ENCODE measurements at places on chromosomes 7 and 10. TPM values are rescaled to one million over a fixed set of nuclear protein-coding genes. Genes with fewer than 3 reads are reported as not detected.

DNA sequence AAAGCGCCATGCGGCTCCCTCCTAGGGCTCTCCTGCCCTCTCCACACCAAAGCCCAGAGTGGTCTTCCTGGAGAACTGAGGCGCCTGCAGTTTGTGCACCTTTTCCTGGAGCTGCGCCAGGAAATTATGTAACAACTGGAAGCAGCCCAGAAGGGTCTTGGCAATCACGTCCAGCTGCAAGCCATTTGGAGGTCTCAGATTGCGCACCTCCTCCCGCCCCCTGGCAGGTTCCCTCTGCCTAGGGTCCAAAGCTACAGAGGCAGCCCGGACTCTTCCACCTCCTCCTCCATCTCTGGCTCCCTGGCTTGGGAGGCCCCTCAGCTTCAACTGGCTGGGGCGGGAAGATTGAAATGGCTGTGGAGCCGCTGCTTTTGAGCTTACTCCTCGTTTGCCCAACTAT lies 34.0 kb upstream of the SFTPD start:
- no peak for DNase-seq

DNA sequence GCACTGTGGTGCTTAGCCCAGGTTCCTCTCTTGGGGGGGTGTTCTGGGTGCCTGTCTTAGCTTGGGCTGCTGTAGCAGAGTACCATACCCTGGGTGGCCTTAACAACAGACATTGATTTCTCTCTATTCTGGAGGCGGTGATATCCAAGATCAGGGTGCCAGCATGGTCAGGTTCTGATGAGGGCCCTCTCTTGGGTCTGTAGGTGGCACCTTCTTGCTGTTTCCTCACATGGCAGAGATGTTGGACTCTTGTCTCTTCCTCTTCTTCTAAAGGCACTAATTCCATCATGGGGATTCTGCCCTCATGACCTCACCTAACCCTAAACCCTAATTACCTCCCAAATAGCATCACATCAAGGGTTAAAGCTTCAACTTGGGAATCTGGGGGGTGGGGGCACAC lies 19.9 kb upstream of the CRHR2 start:
- DNase-seq: no peak

- DNase-seq: no peak
Observed at GRCh38 chr7:131409129-131409766, 81.6 kb downstream of the MKLN1 start.

DNA sequence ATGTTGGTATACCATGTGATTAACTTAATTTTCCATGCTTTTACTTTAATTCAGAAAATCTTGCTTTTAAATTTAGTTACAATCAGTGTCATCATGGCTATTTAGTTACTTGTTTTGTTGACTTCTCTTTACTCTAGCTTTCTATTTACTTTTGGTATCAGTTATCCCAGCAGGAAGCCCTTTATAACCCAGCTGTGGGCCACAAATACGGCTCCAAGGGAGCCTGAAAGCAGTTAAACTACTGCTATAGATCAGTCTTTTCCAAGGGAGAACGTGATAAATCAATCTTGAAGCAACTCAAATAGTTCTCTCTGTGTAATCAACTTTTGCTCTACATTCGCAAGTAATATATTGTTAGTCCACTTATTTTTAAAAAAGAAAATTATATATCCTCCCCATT lies 287.4 kb downstream of the CACNA2D1 start:
- no peak for DNase-seq

GRCh38 chr7:8684426-8684825 lies 251.0 kb downstream of the NXPH1 start:
- no peak for DNase-seq

COL13A1 gene
- 0.76 TPM for total RNA-seq

DNA sequence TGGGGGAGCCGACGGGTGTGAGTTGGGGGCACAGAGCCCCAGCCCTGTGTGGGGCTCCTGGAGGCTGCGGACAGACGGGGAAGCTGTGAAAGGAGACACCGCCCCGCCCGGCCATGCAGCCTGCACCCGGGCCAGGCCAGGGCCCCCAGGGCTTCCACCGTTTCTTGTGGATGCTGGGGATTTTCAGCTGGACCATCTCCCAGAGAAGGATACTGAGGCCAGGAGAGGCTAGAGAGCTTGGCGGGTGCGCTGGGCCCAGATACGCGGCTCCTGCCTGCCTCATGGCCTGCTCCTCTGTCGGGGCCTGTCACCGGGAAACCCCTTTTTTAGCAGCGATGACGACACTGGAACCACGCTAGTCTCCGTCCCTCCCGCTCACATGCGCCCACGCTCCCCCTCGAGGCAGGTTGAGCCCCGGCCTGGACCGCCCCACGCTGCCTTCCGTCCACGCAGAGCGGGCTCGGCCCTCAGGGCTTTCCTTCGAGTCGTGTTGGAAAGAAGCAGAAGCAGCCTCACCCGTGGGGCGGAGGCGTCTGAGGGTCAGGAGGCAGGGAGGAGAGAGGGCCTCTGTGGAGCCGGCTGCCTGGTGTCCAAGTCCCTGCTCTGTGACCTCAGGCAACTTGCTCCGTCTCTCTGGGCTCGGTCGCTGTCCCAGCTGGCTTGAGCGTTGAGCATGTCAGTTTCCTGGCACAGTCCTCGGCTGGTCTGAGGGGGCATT lies 11.7 kb downstream of the TMEM184A start:
- no peak for DNase-seq

DNA sequence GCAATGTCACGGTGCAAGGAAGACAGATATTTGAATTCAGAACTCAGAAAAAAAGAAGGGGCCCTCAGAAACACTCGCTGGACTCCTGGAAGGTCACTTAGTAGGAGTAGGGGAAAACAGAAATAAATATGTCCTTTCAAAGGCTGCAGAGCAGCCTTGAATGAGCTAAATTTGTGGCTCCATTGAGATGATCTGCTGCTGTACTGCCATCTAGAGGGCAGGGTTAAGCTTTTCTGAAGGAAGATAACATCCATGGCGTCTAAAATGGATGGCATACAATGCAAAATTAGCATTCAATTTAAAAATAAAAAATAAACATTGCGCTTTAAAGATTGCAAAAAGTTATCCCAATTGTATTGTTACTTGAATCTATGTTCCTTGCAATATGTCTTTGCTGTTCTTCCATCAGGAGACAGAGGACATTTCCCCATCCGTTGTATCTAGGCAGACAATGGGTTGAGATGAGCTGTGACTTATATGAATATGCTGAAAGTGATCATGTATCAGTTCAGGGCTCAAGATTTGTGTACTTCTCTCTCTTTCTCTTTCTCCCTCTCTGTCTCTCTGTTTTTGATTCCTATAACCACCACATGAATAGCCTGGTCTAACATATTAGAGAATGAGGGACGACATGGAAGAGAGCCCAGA lies 642.2 kb downstream of the SH2D4B start:
- no peak for DNase-seq

SAMD8 gene
- total RNA-seq: 32.9 TPM

GRCh38 chr10:5396556-5397300 lies 7.9 kb downstream of the TUBAL3 start:
- DNase-seq: no peak

SPAG6 gene
- total RNA-seq: 0.50 TPM

KLLN gene
- total RNA-seq: 0.53 TPM

GRCh38 chr10:78223088-78223487 lies 189.4 kb downstream of the RPS24 start:
- no peak for DNase-seq

GRCh38 chr10:8431511-8431910 lies 377.0 kb downstream of the GATA3 start:
- DNase-seq: no peak

CTTNBP2 gene
- 10.0 TPM for total RNA-seq

GRCh38 chr7:137682596-137682995 lies 164.2 kb downstream of the DGKI start:
- DNase-seq: no peak

DNA sequence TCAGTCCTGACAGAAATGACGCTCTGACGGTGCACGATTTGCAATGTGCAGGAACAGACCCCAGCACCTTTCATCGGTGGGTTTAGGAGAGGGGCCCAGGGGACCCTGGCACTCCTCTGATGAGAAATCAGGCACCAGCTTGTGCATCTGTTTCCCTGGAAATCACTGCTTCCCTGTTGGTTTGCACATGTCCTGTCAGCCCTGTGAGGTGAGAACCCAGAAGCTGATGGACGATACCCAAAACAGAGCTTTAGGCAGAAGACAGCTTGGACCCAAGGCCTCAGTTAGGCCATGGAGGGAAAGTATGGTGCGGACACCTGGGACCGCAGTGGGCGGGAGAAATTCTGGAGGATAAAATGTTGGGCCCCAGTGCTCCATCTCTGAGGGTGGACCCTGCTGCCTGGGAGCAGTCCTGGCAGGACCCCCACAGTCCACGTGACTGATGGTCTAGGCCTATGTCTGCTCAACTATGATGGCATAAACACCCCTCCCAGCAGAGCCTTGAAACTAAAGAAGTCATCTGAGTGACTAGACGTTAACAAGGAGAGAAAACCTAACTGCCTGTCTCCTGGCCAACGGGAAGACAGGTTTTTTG lies 242.8 kb downstream of the PTPRN2 start:
- DNase-seq: no peak

FAM25C gene
- not detected for total RNA-seq

BTBD16 gene
- not detected for total RNA-seq

MYL10 gene
- total RNA-seq: not detected

GRCh38 chr7:77843194-77843593 lies 44.6 kb downstream of the PHTF2 start:
- DNase-seq: no peak

- DNase-seq: no peak
Observed at GRCh38 chr7:70188901-70189650, 590.8 kb downstream of the AUTS2 start.

- no peak for DNase-seq
Observed at GRCh38 chr7:68314208-68314607, 1284.1 kb upstream of the AUTS2 start.

GNG11 gene
- 44.1 TPM for total RNA-seq

DNA sequence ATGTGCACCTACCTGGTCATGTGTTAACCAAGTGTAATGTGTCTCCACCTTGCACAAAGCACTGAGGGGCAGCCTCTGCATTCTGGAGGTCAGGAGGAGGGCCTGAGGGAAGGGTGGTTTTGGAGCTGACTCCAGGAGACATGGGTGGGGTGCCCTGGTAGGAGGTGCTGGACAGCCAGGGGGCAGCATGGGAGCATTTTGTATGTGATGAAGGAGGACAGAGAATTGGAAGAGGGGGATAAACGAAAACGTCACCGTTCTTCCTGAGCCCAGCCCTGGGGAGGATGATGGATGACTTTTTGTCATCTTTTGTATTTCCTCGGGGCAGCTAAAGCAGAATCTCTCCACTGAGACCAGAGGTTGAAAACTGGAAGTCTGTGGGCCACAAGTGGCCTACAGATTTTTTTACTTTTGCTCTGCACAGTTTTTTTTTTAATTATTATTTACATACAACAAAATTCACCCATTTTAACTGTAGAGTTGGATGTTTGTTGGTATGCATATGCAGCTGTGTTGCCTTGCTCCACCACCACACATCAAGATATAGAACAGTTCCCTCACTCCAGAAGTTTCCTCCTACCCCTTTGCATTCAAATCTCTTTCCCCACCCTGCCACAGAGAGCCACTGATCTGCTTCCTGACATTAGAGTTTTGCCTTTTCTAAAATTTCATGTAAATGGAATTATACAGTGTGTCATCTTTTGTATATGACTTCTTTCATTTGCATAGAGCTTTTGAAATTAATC lies 242.5 kb downstream of the VTI1A start:
- peak; percentile 10 for DNase-seq

NAT16 gene
- total RNA-seq: not detected

DNA sequence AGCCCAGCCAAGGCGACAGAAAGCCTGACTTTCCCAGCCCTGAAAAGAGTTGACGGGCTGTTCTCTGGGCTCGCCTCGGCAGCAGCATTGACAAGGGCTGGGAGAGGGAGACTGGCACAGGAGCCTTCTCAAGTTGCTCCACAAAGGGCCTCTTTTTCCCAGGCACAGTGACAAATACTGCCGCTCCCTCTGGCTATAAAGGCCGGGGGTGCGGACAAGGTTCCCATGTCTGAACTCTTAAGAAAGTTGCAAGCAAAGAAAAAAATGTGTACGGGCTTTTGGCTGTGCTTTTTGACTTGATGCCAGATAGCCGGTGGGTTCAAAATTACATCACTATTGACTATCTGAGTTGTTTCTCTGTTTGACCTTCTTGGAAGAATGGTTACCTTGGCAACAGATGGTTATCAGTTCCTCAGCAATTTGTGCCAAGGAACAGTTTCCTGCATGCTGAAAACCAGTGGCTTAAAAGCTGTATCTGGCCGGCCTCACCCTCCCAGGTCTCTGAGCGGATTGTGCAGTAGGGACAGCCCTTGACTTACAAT lies 115.9 kb upstream of the EEPD1 start:
- no peak for DNase-seq

- DNase-seq: no peak
Observed at GRCh38 chr10:118161461-118162246, 114.9 kb upstream of the RAB11FIP2 start.

DNA sequence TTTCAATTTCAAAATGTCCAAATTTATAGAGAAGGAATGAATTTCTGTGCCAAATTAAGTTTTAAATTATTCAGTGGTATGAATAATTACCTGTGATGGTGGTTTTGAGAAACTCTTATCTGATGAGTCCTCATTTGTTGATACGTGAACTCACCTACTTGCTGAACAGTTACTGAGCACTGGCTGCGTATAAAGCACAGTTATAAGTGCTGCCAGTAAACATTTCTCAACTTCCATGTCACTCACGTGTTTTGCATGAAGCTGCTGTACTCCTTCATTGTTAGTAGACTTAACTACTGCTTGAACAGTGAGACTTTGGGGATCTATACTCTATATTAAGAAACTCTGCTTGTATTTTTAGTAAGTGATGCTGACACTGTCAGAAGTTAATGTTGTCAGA lies 269.1 kb upstream of the FZD8 start:
- no peak for DNase-seq

GRCh38 chr10:11610826-11611247 lies 613 bp downstream of the USP6NL start:
- peak; percentile 61 for DNase-seq

- DNase-seq: no peak
Observed at GRCh38 chr7:128799451-128799850, 7.7 kb downstream of the CCDC136 start.

- no peak for DNase-seq
Observed at GRCh38 chr10:6739530-6740174, 159.6 kb upstream of the PRKCQ start.

DDX21 gene
- 41.4 TPM for total RNA-seq

- no peak for DNase-seq
Observed at GRCh38 chr7:151647874-151648273, 128.2 kb upstream of the RHEB start.

DNA sequence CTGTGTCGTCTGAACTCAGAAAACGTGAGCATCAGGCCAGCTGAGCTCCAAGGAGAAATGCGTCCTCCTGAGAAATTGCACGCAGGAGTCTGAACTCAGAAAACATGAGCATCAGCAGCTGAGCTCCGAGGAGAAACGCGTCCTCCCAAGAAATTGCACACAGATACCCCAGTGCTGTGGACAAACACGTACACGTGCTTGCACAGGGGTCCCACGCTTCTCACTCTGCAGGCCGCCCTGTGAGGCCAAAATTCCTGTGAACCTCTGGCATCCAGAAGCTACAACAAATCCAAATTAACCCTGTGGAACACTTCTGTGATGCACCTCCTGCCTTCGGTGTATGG lies 133.8 kb downstream of the WDR37 start:
- no peak for DNase-seq

All from ovary (tissue), 10 donors.